ENCODE measurements at places on chromosomes 2 and 18.

DNA sequence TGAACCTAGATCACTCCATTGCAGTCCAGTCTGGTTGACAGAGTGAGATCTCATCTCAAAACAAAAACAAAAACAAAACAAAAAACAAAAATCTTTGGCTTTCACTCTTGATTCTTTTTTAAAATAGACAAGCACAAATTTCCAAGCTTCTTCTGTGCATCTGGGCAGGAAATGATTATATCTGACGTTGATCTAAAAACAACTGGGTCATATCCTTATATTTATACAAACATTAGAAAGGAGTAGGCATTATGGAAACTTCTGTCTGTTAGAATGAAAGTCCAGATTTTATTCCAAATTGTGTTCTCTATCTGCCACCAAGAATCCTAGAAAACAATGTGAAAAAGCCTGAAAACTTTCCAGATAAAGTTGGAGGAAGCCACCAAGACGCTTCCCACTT is 26.2 kb upstream of the PMAIP1 start:
- DNase-seq: no peak

DNA sequence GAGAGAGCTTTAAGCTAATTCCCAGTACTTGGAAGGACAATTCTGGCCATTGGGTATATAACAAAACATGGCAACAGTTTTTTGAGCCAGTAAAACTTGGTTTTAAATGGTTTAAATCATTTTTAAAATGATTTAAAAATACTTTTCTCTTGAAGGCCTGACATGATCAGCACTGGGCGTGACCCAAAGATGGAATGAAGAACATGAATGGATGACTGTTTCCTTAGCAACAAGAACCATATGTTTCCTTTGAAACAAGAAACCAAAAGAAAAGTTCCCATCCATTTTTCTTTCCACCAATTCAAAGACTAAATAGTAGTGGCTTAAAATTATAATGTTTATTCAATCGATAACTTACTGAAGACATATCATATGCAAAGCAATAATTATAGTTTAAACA is 348.3 kb upstream of the FIGN start:
- DNase-seq: no peak

- DNase-seq: no peak
These were observed 64.7 kb upstream of the RASGRP3 start for GRCh38 chr2:33411765-33412164.

DNA sequence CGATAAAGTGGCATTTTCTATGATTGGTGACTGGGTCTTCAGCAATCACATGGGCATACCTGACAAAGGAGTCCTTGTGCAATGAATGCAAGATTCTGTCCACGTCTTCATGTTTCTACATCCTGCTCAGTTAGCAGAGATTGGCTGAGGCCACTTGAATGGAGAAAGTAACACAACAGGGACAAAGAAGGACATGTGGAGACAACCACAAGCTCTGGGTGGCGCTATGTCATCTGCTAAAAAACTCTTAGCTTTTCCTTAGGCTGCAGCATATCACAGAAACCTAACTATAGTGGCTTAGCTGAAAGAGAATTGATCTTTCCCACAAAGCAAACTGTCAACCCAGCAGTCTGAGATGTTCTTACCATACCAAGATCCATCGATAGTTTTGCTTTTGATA is 1109.7 kb downstream of the SOCS6 start:
- DNase-seq: no peak

- no peak for DNase-seq
These were observed 292.0 kb downstream of the STK39 start for GRCh38 chr2:167955264-167955906.

DNA sequence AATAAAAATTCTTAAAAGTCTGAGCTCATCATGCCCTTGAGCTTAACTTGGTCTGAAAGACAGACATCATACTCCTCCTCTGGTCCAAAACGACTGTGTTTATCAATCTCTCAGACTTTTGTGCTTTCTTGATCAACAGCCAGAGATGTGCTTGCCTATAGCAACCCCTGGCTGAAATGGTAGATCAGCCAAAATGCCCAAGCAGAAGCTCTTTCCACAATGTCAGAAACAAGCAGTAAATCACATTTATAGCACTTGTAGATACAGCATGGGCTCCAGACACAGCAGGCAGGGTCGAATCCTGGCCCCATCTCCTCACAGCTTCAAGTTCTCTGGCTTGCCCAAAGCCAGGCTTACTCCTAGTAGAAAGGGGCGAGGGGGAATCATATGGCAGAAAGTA is 110.4 kb upstream of the FOSL2 start:
- DNase-seq: no peak

- DNase-seq: no peak
These were observed 128.7 kb upstream of the CCDC68 start for GRCh38 chr18:55088000-55088401.

DNA sequence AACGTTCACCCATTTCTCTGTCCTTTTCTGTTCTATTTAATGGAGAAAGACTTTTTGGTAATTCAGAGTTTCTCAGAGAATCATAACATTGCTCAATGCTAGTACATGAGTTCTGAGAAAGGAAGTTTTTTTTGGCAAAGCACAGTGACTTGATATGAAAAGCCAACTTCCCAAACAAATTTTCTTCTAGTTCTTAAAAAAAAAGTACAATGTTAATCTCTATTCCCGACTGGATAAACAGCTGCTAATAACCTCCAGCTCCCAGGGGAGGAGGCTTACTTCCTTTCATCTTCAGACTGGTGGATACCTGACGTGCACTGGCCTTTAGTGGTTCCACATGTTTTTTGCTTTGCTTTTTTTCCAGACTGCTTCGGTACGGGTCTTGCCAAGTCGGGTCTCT is 284.6 kb upstream of the CCDC68 start:
- no peak for DNase-seq

DNA sequence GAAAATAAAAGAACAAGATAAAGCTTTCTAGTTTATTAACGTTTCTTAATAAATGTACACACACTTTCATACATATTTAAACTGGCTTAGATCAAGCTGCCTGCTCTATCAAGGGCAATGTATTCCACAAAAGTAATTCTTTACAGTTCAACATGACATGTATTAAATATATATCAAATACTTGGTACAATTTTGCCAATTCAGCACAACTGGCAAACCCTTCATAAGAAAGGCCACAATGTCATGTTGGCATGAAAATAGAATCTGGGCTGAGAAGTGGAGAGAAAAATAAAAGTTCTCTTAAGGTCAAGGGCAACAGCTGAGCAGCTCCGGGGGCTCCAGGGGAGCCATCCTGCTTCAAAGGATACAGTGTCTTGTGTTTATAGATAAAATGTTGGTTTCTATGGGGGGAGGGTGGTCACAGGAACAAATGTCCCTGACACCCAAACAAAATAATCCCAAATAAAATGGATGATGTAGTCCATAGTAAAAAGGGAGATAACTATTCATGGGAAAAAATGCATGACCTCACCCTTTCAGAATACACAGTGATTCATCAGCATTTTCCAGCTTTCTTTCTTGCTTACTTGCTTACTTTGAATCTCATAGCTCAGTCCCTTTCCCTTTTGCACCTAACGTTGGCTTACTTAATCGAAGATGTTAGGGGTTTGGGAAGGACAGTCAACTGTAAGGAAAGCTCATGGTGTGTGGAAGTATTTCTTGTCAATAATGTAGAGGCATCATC is 494.9 kb downstream of the NYAP2 start:
- no peak for DNase-seq

GRCh38 chr2:19712850-19713249 is 188.9 kb downstream of the TTC32 start:
- no peak for DNase-seq

DNA sequence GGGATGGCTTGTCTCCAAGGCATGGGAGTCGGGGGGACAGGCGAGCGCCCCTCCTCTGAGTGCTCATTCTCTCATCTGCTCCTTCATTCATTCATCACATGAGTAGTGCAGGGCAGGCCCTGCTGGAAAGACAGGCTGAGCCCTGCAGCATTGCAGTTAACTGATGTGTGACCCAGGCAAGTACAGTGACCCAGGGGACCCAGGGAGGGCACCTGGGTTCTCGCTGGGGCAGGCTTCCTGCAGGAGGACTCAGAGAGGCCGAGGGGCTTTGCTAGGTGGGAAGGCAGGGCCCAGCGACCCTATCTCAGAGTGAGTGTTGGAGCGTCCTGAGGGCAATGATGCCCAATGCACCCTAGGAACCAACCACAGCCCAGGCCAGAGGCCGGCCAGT is 30.6 kb downstream of the HJURP start:
- no peak for DNase-seq

- no peak for DNase-seq
These were observed 70.6 kb downstream of the SLC4A3 start for GRCh38 chr2:219697811-219698747.

DNA sequence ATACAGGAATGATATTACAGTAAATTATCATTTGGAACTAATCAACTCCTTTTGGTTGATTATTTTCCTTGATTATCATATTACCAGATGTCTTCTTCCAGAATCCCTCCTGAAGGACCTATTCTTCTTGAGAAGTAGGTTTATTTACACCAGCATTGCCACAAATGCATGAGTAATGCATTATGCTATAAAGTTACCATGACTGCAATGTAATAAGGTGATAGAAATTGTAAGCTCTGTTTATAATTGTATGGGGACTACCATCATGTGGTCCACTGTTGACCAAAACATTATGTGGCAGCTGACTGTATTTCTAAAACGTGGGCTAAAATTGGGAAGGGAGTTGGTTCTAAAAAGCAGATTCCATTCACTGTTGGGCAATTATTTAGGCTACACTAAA is 602.2 kb downstream of the NYAP2 start:
- no peak for DNase-seq

GRCh38 chr2:237165405-237166276 is 80.0 kb downstream of the COPS8 start:
- no peak for DNase-seq

DNA sequence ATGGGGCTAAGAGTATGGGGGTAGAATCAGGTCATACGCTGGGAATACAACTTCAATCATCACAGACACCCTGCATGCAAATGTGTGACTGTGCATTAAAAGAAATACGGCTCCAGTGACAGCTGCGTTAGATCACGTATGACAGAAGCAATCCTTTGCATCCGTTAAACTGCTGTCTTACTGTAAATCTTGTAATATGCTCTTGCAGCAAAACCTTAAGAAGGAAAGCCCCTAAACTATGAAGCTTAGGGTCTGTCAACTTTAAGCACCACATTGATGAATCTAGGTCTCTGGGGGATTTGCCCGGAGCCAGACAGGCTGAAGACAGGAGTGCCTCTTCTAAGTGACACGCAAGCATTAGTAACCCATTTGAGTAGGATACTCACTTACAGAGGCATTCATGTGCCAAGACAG is 84.7 kb upstream of the EML6 start:
- no peak for DNase-seq

GRCh38 chr18:2223849-2224248 is 347.5 kb downstream of the METTL4 start:
- no peak for DNase-seq

- DNase-seq: no peak
These were observed 413.6 kb downstream of the THSD7B start for GRCh38 chr2:137178951-137179377.

DNA sequence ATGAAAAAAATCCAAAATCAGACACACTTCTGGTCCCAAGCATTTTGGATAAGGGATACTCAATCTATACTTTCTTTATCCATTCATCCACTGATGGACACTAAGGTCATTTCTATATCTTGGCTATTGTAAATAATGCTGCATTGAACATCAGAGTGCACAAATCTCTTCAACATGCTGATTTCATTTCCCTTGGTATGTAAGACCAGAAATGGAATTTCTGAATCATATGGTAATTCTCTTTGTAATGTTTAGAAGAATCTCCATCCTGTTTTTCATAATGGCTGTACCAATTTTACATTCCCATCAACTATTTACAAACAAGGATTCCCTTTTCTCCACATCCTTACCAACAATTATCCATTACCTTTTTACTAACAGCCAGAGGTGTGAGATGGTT is 33.7 kb upstream of the MCM6 start:
- DNase-seq: no peak

- no peak for DNase-seq
These were observed 256.2 kb downstream of the EN1 start for GRCh38 chr2:118591223-118591622.

DNA sequence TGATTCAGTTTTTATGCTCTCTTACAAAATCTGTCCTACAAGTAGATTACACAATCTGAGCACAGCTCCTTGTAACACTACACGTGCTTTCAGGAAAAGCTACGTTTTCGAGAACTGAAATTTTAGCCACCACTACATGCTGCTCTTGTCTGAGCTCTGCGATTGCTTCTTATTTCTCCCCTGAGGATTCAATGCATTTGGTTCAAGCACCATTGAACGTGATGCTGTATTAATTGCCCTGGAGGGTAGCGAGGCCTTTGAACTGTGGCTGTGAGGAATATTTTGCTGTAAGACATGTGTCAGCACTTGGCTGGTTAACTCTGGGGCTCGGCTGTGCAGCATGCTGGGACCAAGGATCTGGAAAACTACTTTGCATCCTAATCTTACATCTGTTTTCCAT is 405.8 kb downstream of the EPHA4 start:
- no peak for DNase-seq

DNA sequence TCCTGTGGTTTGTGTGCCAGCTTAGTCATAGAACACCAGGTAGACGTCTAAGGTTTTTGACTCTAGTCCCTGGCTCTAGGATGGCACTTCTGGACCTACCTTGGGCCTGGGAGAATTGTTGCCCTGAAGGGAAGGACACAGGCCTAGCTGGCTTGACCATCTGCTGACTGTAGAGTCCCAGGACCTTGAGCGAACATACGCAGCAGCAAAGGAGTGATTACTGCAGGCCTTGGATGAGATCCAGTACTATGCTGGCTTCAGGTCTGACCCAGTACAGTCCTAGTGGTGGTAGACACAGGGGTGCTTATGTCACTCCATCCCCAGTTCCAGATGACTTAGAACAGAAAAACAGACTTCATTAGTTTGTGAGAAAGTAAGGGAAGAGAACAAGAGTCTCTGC is 37.7 kb downstream of the ST8SIA3 start:
- DNase-seq: no peak

GRCh38 chr2:234588054-234588430 is 91.2 kb upstream of the ARL4C start:
- DNase-seq: no peak

DNA sequence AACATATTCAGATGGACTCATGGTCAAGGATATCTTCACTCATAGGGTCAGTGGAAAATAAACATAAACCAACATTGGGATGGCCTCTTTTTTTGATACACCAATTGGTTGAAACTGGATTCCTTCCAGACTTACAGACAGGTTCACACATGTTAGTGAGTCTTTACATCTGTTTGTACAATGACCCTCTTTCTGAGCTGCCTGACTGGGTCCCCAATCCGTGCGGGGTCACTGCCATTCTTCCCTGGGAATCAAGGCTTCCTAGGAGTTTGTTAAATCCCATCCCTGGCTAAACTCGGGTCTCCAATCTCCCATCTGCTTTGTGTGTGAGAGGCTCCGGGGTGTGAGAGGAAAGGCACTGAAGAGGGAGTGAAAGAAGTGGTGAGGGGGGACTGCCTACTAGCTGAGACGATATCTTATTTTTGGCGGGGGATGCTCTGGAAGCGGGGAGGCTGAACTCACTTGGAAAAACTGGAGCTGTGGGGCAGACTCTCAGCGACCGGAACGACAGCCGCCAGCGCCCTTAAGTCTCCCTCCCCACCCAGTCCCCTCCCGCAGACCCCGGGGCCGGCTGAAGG is 487 bp downstream of the STARD6 start:
- no peak for DNase-seq

- no peak for DNase-seq
These were observed 403.3 kb downstream of the TXNL1 start for GRCh38 chr18:56235071-56235470.
